EH (cell line): ENCODE measurements at places on chromosomes 4 and X.

GRCh38 chr4:156941940-156942548 is 29.6 kb downstream of the PDGFC start:
- DNase-seq, result peak; percentile 92

GRCh38 chr4:184397516-184398163 is 76.7 kb downstream of the IRF2 start:
- DNase-seq, result no peak

DNA sequence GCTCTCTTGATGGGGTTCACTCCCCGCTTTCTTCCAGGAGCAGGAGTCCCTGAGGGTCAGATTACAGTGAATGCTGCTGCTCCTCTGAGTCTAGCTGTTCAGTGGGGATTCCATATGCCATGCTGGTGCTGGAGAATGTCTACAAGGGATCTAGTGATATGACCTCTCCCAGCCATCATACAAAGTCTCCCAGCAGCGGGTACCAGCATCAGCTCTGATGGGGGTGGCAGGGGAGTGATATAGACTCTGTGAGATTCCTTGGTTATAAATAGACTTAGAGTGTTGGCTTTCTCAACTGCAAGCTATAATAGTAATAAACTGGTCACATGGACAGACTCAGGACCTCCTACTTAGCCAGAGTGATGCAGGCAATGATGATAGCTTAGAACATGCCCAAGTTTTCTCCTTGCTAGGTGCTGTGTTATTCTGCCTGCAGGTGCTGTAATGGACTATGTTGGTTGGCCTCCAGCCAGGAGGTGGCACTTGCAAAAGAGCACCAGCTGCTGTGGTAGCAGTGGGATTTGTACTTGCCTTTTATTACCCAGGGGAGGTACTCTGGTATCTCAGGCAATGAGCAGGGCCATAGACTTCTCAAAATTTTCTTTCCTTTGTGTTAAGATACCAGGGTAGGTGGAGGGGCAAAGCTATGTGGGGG is 202.9 kb downstream of the CHIC1 start:
- DNase-seq, result no peak

GRCh38 chr4:186078981-186079638 is 10.2 kb downstream of the TLR3 start:
- DNase-seq, result no peak
